ENCODE measurements at places on chromosomes 4 and X. TPM values are rescaled to one million over a fixed set of nuclear protein-coding genes. Genes with fewer than 3 reads are reported as not detected.

- no peak for DNase-seq
Measured at GRCh38 chrX:13248867-13249486, 70.9 kb downstream of the ATXN3L start.

DNA sequence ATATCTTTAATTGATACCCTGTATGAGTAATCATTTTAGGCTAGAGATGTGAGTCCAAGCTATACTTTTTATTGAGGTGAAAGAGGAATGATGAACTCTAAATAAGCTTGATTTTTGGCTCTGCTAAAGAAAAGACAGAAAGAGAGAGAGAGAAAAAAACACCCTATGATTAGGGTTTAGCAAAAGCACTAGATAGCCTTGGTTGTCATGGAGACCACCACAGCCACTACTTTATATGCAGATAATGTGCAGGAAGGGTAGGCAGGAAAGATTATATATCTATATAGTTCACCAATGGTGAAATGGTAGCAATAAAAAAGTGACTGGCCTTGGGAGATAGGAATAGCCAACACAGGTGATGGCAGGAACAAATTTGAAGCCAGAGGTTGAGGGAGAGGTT, 69.9 kb upstream of the CAMK2D start:
- DNase-seq = no peak

The NDP gene
- total RNA-seq = 0.17 TPM

DNA sequence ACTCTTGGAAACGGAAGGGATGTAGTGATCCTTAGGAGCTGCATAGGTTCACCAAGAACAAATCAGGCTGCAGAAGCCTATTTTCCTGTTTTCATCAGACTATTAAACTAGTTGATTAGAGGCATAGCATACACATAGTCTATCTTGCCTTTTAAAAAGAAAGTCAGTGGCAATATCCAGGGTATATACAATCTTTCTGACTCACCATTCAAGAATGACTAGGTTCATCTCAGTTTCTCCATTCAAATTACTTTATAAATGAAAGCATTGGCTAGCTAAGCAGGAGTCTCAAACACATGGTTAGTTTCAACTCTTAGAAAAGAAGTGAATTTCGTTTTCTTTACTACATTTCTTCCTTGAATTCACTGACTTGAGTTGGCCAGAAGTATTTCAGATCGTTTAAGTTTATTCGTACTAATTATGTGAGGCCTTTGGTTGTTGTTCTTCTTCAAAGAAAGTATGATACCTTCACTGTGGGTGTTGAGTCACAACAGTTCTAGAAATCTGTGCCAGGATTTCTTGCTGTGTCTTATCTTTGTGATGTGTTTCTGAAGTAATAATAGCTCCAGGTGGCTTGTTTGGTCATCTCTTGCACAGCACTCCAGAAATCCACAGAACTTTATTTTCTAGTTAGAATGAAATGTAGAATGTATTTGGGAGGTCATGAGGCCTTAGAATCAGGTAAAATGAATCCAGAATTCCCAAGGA, 88.2 kb downstream of the AWAT2 start:
- DNase-seq = no peak

GRCh38 chr4:64399313-64400109, 9.7 kb downstream of the TECRL start:
- no peak for DNase-seq

DNA sequence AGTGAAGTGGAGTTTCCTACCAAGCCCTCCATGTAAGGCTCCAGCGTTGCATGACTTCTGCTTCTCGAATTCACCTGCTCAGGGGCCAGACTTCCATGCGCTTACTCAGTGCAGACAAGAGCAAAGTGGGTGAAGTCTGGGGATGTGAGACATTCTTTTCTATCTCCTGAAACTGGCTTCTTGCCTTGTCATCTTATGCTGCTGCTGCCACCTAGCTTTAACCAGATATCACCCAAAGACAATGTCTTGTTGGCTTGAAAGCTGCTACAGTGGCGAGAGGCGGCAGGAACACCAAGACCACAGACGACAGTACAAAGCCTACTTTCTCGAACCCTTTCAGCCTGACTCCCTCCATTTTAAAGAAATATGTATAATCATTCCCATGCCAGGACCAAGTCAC, 103.6 kb upstream of the ADGRG2 start:
- DNase-seq = no peak

The TMSB15C gene
- 0.37 TPM for total RNA-seq

GRCh38 chrX:22095286-22095685, 63.2 kb downstream of the PHEX start:
- peak; percentile 11 for DNase-seq

DNA sequence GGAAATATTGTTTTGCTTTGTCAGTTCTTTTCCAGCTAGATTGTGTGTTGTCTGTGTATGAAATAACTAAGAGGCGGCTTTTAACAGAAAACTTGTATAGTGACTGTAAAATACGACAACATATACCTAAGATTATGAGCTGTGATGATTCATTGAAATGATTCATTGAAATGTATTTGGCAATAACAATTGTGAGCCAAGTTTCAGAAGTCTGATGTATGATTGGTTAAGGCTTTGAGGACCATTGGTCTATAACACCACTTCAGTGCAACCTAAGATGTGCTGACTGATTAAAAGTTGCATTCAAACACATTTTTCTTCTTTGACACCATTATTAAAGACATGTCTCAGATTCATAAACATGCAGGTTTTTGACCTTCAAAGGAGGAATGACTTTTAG, 76.6 kb downstream of the PTPN13 start:
- DNase-seq = no peak

- DNase-seq = no peak
Measured at GRCh38 chrX:70044541-70045245, 5.0 kb downstream of the AWAT2 start.
